ENCODE measurements at places on chromosomes 13 and 19. TPM values are rescaled to one million over a fixed set of nuclear protein-coding genes. Genes with fewer than 3 reads are reported as not detected.

GRCh38 chr13:111202156-111202621 is 87.1 kb downstream of the ARHGEF7 start:
- DNase-seq, result peak; percentile 54

- no peak for DNase-seq
Measured at GRCh38 chr19:44590245-44591059, 22.9 kb upstream of the IGSF23 start.

DNA sequence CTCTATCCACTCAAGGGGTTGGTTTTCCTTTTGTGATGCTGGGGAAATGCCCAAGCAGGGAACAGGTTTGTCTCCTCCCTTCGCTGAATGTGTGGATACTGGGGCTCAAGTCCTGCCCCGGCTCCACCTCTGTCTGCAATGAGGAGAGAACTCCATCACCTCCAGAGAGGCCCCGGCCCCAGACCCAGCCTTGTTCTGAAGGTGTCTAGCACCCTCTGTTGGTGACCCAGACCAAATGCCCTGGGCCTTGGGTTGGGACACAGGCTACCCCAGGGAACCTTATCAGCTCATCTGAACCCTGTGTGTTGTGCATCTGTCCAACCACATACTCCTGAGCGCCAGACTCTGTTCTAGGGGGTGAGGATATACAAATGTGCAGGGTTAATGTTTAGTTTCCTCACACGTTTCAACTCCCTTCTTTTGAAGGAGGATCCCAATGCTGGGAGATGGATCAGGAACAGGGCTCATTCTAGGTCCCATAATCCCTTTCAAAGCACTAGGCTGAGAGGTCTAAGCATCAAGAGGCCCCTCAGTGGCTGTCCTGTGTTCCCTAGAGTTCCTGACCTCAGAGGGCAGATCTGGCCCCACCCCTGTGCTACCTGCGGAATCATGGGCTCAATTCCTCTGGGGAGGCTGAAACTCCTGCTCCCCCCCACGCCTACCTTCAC is 112.5 kb upstream of the SLC7A1 start:
- DNase-seq, result no peak

DNA sequence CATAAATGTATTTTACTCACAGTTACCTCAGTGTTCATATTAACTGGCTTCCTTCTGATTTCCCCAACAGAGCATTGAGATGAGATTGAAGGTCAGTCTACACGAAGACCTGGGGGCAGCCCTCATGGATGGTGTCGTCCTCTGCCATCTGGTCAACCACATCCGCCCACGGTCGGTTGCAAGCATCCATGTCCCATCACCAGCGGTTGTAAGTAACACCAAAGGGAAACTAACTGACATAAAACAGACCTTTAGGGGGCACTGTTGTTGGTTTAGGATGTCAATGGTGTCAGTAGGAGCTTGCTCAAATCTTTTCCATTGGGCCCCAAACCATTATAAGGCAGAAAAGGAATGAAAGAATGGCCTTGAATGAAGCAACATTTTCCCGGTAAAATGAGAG is 68.2 kb downstream of the ESD start:
- DNase-seq, result no peak

- DNase-seq, result peak; percentile 43
Measured at GRCh38 chr13:98405107-98405571, 171.8 kb downstream of the STK24 start.

- no peak for DNase-seq
Measured at GRCh38 chr19:17834350-17835181, 13.2 kb downstream of the JAK3 start.

DNA sequence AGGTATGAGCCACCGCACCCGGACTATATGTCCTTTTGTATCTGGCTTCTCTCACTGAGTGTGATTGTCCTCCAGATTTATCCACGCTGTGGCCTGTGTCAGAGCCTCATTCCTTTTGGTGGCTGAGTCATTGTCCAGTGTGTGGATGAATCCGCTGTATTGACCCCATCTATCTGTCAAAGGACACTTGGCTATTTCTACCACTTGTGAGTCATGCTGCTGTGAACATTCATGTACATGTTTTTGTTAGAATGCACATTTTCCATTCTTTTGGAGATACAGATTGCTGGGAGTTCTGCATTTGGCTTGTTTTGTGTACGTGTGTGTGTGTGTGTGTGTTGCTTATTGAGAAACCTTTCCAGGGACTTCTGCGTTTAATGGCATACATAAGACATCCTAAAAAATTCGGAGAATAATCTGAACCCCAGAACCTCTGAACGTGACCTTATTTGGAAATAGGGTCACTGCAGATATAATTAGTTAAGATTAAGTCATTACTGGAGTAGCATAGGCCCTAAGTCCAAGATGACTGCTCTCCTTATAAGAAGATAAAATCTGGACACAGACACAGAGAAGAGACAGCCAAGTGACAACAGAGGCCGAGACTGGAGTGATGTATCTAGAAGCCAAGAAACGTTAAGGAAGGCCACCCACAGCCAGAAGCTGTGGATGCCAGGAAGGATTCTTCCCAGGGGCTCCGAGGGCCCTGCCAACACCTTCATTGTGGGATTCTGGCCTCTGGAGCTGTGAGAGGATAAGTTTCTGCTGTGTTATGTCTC is 4.9 kb upstream of the GIPC3 start:
- DNase-seq, result peak; percentile 77

- DNase-seq, result no peak
Measured at GRCh38 chr19:17741456-17741855, 9.8 kb upstream of the FCHO1 start.

DNA sequence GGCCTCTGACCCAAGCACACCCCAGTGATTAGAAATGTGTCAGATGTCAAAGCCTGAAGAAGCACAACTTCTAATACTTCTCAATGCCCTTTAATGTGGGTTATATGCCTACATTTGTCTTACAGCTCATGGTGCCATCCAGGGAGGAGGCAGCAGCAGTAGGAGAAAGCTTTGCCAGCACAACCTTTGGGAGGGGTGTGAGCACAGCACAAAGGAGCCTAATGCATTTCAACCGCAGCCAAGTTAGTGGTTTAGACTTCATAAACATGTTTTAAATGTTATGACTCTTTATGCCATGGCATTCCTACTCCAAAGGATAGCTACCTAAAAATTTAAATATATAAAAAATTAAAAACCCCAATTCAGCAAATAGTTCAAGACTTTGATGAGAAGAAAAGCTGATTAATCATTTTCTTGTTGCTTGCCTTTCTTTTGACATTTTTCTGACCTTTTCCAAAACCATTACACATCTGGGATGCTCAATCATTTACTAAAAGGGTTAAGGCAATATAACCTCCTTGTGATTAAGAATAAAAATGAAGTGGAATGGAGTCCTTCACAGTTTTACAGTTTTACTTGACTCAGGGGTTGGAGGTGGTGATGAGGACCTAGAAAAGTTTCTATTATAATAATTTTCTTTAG is 142.7 kb downstream of the DLEU7 start:
- DNase-seq, result no peak

RFXAP gene
- polyA plus RNA-seq, result 7.2 TPM

AXL gene
- 28.0 TPM for polyA plus RNA-seq

CLEC4G gene
- polyA plus RNA-seq, result not detected
